ENCODE measurements at places on chromosomes 7 and 10. TPM values are rescaled to one million over a fixed set of nuclear protein-coding genes. Genes with fewer than 3 reads are reported as not detected.

JCAD gene
- polyA plus RNA-seq, result 29.7 TPM

EPDR1 gene
- polyA plus RNA-seq, result 20.2 TPM

CUBN gene
- polyA plus RNA-seq, result 276 TPM

SH2D4B gene
- 0.15 TPM for polyA plus RNA-seq
